ENCODE measurements at places on chromosomes 1 and 21.

DNA sequence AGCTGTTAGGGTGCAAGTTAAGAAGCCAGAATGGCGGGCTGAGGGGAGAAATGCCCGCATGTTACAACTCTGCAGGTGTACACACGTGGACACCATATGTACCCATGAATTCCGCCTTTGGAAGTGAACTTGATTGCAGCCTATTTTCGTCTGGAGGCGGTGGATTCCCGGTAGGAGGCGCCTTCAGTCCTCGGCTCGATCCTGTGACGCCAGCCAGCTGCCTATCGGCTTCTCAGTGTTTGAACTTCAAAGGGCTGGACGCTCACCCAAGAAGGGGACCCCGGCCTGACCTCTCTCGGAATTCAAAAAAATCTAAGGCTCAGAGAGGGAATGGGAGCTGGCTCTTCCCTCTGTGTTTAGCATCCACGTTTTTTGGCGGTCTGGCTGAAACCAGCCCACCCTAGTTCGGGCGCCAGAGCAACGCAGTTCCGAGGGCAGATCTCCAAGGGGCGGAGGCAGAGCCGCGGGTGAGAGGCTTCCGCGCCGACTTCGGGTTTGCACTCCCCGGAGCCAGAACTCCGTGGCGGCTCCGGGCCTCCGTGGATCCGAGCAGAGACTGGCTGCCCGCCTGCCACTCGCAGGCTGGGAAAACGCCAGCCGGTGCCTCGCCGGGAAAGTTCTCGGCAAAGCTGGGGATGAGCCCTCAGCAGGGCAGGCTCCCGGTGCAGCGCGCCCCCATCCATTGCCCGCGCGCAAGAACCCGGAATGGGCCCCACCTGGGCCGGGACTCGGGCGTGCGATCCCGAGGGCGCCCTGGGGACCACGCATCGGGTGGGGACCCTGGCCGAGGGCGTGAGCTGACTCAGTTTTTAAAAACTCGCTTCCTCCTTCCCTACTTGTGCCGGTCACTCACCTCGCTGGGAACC lies 996 bp upstream of the TMEM51 start:
- DNase-seq: no peak

- no peak for DNase-seq
These were observed 206.6 kb downstream of the URB2 start for GRCh38 chr1:229832695-229833094.

DNA sequence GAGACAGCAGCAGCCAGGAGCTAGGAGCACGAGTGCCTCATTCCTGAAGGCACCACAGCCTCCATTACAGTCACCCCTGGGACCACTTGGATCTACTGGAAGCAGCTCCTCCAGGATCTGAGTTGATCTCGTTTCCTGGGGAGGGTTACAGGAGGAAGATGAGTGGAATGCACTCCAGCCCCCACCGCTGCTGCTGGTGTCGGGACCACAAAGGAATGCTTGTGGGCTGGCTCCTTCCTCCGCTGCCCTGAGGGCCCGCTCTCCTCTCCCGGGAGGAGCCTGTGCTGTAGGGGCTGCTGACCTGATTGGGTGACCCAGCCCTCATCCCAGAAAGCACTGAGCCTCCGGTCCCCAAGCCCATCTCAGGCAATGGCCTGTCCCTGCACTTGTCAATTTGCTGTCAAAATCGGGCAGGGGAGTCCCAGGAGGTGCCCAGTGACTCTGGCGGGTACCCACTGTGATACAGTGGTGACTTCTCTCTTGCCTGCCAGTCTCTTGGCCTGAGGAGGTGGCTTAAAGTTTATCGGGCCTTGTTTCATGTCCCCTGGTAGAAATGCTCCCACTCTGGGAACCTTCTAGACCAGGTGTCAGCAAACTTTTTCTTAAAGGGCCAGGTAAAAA lies 23.1 kb downstream of the IL10RB start:
- no peak for DNase-seq

DNA sequence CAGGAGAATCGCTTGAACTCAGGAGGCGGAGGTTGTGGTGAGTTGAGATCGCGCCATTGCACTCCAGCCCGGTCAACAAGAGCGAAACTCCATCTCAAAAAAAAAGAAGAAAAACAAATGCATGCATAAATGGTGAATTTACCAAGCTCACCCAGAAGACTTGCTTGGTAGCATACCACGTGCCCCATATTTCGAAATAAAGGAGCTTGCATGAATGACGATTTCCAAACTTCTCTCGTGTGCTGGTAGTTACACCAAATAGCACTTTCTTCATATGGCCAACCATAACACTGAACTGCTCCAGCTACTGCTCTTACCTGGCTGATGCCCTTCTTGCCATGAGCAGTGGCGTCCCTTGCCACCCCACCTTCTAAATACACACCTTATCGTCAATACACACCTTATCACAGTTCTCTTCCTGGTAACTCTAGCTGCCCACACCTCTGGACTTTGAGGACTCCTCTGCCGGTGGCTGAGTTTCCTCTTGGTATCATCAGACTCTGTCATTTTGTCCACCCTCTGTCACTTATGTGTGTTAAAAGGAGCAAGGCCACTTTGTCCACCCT lies 2.8 kb downstream of the DOP1B start:
- no peak for DNase-seq

DNA sequence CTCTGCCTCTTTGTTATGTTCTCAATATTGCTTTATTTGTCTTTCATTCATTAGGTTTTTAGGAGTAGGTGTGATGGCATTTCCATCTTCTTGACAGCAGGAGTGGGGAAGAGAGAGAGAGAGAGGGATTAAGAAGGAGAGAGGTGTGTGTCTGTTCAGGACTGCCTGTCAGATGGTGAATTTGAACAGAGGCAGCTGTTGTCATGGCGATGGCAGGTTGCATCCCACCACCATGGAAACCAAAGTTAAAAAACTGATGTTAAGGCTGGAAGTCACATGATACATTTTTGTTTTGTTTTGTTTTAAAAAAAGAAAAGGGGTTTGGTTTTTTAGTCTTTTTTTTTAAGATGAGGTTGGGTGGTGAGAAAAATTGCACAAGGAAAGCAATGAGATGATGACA lies 18.3 kb downstream of the CACNA1E start:
- DNase-seq: no peak

DNA sequence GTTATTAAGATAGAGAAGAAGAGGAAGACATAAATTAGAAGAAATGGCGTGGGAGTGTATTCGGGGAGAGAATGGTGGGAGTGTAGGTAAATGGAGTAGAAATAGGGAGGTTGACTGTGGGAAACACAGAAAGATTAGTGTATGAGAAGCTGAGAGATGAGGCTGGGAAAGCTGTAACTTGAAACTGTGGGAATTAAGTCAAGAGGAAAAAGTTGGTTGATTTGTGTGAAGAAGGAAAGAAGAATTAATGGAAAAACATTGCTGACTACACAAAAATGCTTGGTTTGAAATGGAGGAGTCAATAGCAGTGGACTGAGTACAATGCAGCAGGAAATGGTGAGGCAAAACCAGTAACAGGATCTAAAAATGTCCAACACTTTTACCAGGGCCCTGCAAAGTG lies 448.3 kb downstream of the PTPRC start:
- DNase-seq: no peak

GRCh38 chr1:148160343-148161052 lies 8.4 kb upstream of the NBPF11 start:
- DNase-seq: no peak

DNA sequence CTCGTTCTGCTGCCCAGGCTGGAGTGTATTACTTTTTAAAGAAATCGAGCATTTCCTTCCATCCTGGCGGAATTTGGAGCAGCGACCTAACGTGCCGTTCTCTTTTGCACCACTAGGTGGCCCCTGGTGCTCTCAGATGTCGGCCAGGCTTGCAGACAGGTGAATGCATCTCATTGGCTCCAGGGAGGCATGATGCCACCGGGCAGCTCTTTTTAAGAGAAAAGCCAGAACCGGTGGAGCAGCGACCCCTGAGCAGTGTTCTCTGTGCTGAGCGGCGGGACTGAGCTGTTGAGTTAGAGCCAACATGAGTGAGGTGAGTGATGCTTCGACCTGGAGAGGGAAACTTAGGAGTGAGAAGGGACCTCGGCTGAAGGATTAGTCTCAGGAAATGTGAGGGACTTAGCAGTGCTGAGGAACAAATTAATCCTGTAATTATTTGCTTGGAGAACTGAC lies at the start of gene PCP4:
Gene PCP4, plus strand, starts transcription at position 241 of the 453 bp plus-strand sequence. Its CDS starts 64 bp downstream, at position 305.
- no peak for DNase-seq

GRCh38 chr1:99441299-99442095 lies 177.2 kb downstream of the PLPPR4 start:
- DNase-seq: no peak

GRCh38 chr1:247456914-247457639 lies 827 bp downstream of the OR2B11 start:
- no peak for DNase-seq

- no peak for DNase-seq
These were observed 18.4 kb downstream of the RWDD3 start for GRCh38 chr1:95252422-95252821.

- DNase-seq: no peak
These were observed 3.4 kb upstream of the ARHGAP29 start for GRCh38 chr1:94240822-94241221.

DNA sequence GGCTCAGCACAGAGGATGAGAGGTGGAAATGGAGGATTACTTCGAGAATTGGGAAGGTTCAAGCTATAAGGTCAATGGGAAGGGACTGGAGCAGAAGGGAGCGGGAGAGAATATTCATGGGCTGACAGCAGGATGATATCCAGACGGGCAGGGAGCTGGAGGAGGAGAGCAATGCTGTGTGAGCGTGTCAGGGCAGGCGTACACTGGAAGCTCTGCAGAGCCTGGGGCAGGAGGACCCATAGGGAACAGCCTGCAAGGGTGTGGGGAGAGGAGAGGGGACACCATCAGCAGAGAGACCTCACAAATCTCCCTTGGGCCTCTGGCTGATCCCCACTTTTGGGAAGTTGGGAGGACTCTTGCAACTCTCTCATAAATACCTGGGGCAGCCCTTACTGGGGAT lies 13.7 kb downstream of the CSF1 start:
- DNase-seq: no peak

GRCh38 chr1:209527372-209527771 lies 56.1 kb upstream of the CAMK1G start:
- DNase-seq: no peak

DNA sequence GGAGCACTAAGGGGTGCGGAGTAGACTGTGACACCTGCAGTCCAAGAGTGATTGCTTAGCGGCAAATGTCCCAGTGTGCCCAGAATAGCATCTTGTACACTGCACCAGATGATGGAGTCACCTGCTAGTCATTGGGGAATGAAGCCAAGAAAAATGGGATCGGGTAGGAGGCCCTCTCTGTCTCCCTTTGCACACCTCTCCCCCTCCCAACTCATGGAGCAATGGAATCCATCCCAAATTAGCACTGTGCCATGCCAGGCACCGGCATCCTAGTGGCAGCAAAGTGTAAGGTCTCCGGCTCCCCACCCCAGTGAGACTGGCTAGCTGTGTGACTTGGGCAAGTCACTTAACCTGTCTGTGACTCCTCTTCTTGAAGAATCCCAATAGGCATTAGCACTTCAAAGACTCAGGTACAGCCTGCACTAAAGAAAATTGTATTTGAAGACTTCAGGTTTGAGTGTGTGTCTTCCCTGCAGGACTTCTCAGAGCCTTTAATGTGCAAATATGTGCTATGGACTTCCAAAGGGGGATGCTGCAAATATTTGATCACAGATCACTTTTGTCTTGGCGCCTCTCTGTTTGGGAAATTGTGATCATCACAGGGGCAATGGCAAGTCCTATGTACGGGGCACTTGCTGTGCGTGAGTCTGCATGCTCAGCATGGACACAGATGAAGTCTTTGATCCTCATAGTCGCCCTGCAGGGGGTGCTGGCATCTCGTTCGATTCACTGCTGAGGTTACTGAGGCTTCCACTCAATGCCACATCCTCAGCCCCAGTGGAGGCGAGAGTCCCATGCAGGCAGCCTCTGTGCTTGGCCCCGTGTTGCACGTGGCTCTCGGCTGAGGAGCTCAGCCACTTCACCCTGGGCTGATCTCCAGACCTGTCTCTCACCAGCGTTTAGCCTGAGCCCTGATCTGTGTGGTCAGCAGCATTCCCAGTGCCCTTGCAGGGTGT lies 272.9 kb upstream of the C1orf174 start:
- no peak for DNase-seq

DNA sequence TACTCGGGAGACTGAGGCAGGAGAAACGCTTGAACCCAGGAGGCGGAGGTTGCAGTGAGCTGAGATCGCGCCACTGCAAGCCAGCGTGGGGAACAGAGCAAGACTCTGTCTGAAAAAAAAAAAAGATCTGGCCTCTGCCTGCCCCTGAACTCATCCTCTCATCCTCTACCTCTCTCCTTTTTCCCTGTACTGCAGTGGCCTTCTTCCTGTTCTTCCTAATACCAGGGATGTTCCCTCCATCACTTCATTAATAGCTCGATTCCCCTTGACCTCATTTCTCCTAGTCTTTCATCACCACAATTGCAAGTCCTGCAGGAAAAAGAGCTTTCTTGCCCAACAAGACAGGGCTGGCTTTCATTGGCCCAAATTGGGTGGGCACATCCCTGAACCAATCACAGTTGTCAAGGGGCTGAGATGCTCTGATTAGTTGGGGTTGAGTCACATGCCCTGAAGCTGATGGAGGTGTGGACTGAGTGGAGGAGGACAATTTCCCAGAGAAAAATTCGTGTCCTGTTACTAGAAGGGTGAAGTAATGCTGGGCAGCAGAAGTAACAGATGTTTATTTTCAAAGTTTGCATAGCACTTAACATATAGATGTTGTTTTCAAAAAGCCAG lies 86.8 kb upstream of the PUM1 start:
- no peak for DNase-seq

GRCh38 chr1:23013657-23014056 lies 2.0 kb downstream of the TEX46 start:
- DNase-seq: no peak

- peak; percentile 15 for DNase-seq
These were observed 19.8 kb upstream of the MUTYH start for GRCh38 chr1:45359882-45360513.

- no peak for DNase-seq
These were observed 118.9 kb downstream of the FASLG start for GRCh38 chr1:172777767-172778166.

DNA sequence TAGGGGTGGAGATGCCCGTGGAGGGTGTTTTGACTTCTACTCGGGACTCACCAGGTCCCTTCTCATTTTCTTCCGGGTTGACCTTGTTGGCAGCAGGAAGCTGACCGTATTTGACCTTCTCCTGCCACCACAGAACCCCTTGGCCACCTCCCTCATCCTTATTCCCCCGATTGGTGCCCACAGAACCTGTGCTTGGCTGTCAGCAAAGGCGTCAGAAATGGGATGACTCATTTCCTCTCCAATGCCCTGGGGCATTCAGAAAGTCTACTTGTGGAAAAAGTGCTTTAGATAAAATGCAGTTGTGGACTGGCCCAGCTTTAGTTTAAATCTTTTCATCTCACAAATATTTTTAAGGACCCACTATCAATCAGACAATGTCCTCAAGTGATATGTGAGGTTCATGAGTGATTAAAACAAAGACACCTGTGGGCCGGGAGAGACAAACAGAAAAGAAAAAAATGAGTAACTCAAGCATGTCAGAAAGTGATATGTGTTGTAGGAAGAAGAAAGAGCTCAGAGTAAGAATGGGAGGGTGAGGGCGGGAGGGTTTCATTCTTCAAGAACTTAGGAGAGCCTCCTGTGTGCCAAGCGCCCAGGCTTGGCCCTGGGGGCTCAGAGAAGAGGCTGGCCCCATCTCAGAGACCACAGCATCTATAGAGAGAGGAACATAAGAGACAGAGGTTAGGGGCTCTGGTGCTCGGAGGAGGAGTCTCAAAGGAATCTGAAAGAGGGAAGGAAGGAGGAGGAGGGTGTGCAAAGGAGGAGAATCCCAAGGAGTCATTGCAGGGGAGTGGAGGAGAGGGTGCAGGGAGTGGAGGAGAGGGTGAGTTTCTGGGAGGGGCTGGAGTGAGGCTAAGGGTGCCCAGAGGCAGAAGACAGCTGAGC lies 221.6 kb upstream of the VAMP3 start:
- no peak for DNase-seq
